ENCODE measurements at places on chromosomes 12 and 14. TPM values are rescaled to one million over a fixed set of nuclear protein-coding genes. Genes with fewer than 3 reads are reported as not detected.

Gene MAGOHB
- 20.9 TPM for total RNA-seq

Gene TRMT61A
- total RNA-seq = 7.8 TPM

Gene GLT1D1
- not detected for total RNA-seq

Gene NEUROD4
- not detected for total RNA-seq

Gene TC2N
- 0.53 TPM for total RNA-seq

Gene CD69
- 2.6 TPM for total RNA-seq
